ENCODE measurements at places on chromosomes 6 and 20.
A peak's percentile ranks its signal among the peaks of the same experiment; 100 is the strongest.

DNA sequence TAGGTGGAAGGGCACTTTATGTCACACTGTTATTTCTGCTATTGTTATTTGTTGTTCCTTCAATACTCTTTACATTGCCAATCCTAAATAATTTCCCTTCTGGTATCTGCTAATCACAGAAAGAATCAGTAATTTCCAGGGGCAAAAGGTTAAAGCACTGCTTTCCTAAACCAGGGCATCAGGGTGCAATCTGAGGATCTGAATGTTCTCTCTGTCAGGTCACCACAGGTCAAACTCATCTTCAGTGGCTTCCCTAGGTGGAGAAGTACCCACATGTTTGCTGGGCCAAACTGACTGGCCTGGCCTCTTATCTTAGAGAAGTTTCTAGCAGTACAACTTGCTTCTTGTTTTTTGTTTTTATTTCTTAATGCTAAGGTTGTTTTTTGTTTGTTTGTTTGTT lies 118.7 kb downstream of the OPRM1 start:
- DNase-seq: no peak

GRCh38 chr6:24916496-24916895 lies 19.3 kb downstream of the RIPOR2 start:
- no peak for DNase-seq

DNA sequence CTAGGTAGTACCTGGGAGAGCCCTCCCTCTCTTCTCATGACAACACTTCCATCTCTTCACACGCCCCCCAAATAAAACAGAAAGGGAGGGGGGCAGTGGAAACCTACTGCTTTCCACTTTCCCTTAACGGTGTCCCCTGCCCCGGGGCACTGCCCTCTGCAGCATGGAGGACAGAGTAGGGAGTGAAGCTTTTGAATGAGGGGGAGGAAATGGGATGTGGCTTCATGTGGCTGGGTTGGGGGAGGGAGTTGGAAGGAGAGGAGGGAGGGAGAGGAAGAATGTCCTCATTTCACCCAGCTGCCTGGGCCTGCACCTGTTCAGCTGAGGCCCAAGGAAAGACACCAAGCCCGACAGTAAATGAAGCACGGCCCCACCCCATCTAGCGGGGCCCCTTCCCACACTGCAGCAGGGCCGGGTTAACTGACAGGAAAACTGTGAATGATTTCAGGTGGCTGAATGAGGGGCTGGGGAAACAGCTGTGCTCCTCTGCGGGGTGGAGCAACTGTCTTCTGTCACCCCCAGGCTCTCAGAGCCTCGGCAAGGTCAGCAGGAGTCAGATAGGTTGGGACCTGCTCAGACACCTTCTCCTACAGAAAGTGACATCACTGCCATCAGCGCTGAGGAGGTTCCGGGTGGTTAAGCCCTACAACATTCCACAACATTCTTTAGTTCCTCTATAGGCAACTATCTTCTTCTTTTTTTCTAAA lies 40.0 kb upstream of the TAF8 start:
- peak; percentile 83 for DNase-seq

GRCh38 chr6:138387577-138388368 lies 10.1 kb downstream of the SMIM28 start:
- DNase-seq: no peak

GRCh38 chr6:3334555-3334954 lies 75.8 kb downstream of the PSMG4 start:
- DNase-seq: no peak

- DNase-seq: peak; percentile 48
These were observed 7.4 kb upstream of the IGF2R start for GRCh38 chr6:159961528-159961927.
